Stimulated activated CD4-positive, alpha-beta T cell treated with anti-CD3 and anti-CD28 coated beads, Interleukin-15, amount 100 ng/mL, for 1 hour (primary cell): ENCODE measurements at places on chromosomes 1 and 21.

- no peak for DNase-seq
Observed at GRCh38 chr21:44931137-44931500, 8.7 kb upstream of the SLX9 start.

- no peak for DNase-seq
Observed at GRCh38 chr1:211285196-211285595, 26.0 kb downstream of the RCOR3 start.

DNA sequence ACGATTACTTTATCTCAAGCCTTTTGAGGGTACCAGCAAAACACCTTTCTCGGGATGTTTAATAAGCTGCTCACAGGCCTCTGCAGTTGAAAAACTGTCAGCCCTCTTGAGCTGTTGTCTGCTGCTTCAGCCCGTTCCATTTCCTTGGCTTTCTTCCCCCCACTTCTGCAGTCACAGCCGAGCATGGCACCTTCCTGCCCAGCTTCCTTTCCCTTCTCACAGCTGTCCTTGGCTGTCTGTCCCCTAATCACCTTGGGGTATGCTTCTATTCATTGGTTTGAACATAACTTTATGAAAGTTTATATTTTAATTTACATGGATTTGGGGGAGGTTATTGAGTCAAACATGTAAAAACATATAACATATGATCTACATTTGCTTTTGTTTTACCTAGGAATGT, 6.9 kb upstream of the PROX1 start:
- DNase-seq = no peak

DNA sequence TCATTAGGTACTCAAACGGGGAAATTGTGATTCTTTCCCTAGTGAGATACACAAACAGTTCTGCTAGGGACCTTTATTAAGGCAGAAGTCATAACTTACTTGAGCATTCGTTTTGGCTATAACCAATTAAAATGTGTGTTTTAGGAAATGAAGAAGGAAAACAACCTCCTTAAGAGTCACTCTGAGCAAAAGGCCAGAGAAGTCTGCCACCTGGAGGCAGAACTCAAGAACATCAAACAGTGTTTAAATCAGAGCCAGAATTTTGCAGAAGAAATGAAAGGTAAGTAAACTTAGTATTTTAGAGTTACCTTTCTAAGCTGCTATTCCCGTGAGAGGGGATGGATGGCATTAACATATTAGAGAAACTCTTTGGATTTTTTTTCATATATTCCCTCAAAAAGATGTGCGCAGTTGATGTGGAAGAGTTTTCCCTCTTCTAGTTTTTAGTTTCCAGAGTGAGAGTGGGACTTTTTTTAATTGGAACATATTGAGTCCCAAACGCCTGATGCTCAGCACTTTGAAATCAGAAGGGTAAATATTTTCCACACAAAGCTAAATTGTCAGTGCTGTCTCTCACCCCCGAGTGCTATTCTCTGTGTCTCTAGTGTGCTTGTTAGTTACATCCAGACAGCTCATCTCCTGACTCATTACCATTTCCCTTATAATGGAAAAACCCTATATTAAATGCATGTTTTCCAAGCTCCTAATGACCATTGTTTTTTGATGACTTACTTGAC, 34.9 kb downstream of the CENPF start:
- DNase-seq = no peak

- no peak for DNase-seq
Observed at GRCh38 chr1:221439747-221440501, 302.0 kb downstream of the DUSP10 start.

DNA sequence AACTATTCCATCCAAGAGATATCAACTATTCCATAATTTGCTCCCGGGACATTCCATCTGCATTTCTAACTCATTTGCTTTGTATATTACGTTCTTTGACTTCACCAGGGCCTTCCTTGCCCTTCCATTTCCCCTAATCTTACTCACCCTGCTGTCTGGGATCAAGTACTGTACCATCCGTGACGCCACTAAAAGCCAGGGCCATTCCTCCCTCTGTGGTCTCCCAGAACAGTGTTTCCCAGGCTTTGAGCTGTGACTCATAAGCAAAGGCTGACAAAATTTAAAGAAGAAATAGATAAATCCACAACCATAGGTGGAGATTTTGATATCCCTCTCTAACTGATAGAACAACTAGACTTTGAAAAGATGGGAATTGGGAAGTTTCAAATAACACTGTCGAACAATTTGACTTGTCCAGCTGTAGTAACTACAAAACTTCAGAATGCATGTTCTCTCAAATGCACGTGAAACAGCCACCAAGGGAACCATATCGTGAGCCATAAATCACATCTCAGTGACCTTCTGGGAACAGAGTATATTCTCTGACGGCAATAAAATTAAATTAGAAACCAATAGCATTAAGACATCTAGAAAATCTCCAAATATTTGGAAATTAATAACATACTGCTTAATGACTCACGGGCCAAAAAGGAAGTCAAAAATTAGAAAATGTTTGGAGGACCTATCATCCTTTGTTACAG, 501.0 kb downstream of the SETD4 start:
- no peak for DNase-seq

GRCh38 chr1:27391511-27392095, 819 bp upstream of the GPR3 start:
- no peak for DNase-seq

DNA sequence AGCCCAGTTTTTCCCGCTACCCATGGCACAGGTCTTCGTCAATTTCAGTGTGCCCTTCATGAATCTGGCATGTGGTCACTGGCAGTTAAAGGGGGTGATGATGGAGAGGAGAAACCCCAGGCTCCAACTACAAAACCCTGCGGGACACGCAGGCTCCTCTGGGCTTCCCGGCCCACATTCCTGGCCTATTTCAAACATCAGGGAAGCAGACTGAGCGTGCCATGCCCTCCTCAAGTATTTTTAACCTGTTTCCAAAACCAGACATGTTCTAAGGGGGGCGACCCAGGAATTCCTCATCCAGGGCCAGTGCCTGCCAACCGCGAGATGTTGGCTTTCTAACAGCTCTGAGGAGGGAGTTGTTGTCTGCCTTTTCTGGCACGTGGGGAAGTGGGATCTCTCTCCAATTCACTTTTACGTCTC, 85.1 kb downstream of the CAPZB start:
- no peak for DNase-seq

DNA sequence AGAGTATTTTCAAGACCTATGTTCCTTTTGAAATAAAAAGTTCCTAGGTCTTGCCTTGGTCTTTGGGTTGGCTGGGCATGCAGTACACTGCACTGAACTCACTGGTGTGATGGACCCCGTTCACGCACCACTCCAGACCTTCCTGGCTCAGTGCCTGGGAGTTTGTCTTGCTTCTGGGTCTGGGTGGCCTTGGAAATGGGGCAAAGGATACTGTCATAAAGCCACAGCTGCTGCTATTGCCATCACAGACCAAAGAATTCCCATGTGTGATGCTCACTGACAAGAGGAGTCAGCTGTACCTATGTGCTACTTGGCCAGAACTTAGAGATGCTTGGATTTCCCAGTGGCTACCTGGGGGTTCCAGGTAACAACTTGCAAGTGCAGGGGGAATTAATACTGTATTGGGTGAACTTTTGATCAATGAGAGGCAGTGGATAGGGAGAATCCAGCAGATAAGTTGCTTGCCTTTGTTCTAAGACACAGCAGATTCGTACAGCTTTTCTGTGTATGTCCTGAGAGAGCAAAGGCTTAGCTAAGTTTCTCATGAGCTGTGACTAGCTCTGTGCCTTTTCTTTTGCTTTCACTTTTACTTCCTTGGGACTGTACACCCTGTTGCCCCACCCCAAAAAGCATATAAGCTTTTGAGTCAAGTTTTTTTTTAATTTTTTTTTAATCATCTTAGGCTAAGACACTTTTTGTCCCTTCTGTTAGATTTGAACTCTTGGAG, 115.3 kb downstream of the RUNX1 start:
- no peak for DNase-seq

DNA sequence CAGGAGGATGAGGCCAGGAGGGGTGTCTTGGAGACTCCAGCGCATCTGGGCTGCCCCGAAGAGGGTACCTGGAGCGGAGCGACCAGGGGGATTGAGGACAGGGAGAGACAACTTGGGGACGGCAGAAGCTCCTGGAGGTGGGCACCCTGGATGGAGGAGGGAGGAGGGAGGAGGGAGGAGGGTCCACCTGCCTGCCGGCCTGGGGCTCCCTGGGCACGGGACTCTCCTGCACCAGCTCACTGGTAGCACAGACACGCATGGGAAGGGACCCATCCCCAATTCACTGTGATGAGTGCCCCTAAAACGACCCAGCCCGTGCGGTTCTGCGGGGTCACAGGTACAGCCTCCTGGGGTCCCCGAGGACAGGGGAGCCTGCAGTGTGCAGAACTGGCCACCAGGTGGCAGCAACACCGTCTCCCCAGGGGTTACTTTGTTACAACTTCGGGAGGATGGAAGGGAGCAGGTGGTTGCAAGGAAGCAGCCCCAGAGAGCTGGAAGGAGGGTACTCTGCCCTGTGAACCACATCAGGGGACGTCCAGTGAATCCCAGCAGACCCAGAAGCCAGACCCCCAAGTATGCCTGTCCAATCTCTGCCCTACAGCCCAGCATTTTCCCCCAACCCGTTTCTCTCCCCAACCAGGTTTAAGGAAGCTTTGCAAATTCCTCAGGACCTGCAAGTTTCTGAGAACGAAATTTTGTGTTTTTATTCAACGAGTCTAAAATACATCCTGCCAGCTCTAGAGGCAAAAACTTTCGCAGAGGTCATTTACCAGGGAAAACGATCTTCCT, 482.4 kb downstream of the NPHP4 start:
- DNase-seq = peak; percentile 45

- no peak for DNase-seq
Observed at GRCh38 chr1:226934483-226935237, 5.4 kb upstream of the COQ8A start.

DNA sequence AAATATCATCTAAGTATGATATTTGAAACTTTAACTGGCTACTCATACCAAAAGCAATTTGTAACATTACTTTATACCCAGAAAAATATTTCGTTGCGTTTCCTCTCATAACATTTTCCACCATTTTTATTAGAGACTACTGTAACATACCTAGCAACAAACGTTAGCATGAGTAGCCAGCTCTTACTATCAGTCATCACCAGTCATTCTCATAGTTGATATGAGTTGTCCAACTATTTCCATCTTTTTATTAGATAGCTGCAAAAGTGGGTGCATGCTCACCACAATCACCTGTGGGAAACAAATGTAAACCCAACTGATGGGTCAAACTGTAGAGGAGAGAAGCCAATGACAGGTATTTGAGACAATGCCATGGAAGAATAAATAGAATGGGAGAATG, 114.6 kb downstream of the AKT3 start:
- DNase-seq = no peak

GRCh38 chr1:226790545-226791181, 51.6 kb upstream of the ITPKB start:
- no peak for DNase-seq

- no peak for DNase-seq
Observed at GRCh38 chr1:3172431-3173380, 103.7 kb downstream of the PRDM16 start.

- no peak for DNase-seq
Observed at GRCh38 chr1:76919085-76919484, 51.8 kb downstream of the ST6GALNAC5 start.

DNA sequence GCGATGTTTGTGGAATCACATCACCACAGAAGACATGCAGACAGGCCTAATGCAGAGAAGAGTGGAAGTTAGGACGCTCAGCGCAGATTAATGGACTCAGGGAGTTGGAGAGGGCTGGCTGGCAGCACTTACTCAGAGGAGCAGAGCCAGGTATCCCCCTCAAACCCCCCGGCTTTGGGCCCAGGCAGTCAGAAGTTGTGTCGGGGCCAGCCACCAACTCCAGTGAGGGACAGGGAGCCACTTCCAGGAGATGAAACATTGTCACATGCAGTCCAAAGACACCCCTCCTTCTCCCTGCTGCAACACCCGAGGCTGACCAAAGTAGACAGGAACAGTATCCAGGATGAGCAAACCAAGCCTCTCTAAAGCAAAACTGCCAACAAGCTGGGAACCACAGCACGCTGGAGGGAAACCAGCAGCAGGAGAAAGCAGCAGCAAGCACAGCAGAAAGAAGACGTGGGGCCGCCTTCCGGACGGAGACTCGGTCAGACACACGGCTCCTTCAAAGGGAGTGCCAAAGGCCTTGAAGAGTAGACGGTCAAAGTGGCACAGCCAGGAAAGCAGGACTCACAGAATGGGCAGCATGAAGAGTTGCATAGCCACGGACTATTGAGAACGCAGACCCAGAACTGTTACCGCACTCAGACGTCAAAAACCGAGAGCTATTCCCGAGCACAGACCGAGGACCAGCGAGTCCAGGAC, 149.3 kb downstream of the PCBP3 start:
- DNase-seq = no peak

GRCh38 chr1:4701276-4701675, 46.9 kb downstream of the AJAP1 start:
- no peak for DNase-seq

- no peak for DNase-seq
Observed at GRCh38 chr21:45892156-45892915, 89.2 kb upstream of the COL6A1 start.

DNA sequence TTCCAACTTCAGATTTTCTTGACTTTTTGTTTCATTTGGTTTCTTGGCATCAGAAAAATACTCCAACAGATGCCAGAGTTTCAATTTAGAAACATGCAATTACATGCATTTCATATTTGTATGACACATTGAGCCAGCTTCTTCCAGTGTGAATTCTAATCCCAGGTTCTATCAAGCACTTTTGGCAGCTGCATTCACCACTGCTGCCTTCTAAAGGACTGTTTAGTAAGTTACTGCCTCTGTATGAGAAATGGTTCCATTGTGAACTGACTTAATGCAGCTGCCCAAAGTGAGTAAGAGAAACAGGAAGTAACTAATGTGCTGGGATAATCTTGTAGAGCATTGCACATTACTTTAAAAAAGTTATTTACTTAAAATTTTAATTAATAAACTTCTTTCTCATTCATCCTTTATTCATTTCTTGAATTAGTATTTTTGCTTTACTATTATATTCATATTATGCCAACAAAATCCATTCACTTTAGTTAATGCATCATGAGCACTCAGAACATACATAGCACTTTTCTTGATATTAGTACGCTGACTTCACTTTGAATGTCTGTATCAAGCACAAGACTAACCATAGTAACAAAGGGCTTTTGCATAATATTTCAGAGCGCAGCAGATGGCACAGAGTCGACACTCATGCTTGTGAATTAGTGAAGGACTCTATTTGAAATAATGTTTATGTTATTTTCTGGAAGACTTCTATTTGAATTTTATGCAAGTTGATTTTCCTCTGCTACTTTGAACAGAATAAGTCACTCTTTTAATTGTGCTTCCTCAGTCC, 9.8 kb downstream of the RGS18 start:
- DNase-seq = no peak
